ENCODE measurements at places on chromosomes 16 and 17.

DNA sequence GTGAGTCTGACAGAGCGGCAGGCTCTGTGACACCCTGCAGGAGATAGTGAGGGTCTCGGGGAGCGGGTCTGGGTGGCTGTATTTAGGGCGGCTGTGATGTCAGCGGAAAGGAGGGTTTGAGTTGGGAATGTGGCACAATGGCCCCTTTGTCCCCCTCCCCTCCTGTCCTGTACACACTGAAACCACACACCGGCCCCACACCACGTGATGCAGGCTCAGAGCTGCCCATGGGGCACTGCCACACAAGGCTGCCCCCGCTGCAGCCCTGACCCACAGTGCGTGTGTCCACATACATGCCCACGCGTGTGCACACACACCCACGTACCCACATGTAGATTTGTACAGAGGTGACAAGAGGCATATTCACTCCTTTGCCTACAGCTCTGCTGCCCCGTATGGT is 15.3 kb downstream of the SGCA start:
- no peak for DNase-seq

GRCh38 chr17:4365628-4366326 is 698 bp downstream of the UBE2G1 start:
- no peak for DNase-seq

DNA sequence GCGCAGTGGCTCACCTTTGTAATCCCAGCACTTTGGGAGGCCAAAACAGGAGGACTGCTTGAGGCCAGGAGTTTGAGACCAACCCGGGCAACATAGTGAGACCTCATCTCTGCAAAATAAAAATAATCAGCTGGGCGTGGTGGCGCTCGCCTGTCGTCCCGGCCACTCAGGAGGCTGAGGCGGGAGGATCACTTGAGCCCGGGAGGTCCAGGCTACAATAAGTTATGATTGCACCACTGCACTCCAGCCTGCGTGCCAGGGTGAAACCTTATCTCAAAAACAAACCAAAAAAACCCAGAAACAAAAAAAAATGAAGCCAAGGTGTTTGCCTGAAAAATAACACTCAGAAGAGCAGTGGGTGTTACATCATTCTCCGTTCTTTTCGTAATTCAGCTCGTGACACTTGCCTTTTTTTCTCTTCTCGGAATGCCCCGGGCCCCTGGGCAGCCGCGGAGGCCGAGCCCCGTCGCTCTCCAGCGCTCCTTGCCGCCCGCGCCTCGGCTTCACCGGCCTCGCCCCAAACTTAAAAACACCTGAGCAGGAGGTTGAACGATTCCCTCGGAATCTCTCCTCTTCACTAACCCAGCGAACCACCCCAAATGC is 17.0 kb downstream of the PRCD start:
- no peak for DNase-seq

- DNase-seq = no peak
Measured at GRCh38 chr17:50914505-50915063, 48.4 kb upstream of the TOB1 start.

GRCh38 chr17:16478649-16479048 is 13.3 kb downstream of the LRRC75A start:
- DNase-seq = no peak

Measured in stimulated activated CD4-positive, alpha-beta T cell treated with anti-CD3 and anti-CD28 coated beads, TNF-alpha, amount 100 ng/mL, for 24 hours (primary cell).